ENCODE measurements at places on chromosomes 3 and 15. TPM values are rescaled to one million over a fixed set of nuclear protein-coding genes. Genes with fewer than 3 reads are reported as not detected.

DNA sequence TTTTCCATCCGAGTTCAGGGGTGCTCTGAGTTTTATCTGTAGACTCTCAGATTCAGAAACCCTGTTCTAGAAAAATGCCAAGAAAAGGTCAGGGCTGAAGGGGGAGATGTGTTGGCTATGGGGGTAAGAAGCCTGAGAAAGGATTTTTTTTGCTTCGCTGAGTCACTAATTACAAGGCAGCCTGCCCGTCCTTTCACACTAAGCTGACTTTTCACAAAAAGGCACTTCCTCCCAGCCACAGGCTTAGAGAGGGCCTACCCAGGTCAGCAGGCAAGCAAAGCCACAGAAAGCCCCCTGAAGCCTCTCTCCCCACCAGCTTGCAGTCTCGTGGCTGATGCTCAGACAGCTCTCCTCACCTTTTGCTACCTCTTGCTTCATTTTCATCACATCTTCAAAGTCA lies 192.6 kb upstream of the PRICKLE2 start:
- DNase-seq, result no peak
- peaks cover 24% of the 10 kb centered on the region for H3K4me1 ChIP-seq
- H3K36me3 ChIP-seq, result no peaks in the 10 kb centered on the region
- H3K4me3 ChIP-seq, result no peak overlapping the region

GRCh38 chr3:71912839-71913495 lies 128.0 kb upstream of the PROK2 start:
- no peaks in the 10 kb centered on the region for H3K36me3 ChIP-seq
- no peaks in the 10 kb centered on the region for H3K27me3 ChIP-seq
- H3K4me3 ChIP-seq, result no peak overlapping the region
- no peak for DNase-seq

DNA sequence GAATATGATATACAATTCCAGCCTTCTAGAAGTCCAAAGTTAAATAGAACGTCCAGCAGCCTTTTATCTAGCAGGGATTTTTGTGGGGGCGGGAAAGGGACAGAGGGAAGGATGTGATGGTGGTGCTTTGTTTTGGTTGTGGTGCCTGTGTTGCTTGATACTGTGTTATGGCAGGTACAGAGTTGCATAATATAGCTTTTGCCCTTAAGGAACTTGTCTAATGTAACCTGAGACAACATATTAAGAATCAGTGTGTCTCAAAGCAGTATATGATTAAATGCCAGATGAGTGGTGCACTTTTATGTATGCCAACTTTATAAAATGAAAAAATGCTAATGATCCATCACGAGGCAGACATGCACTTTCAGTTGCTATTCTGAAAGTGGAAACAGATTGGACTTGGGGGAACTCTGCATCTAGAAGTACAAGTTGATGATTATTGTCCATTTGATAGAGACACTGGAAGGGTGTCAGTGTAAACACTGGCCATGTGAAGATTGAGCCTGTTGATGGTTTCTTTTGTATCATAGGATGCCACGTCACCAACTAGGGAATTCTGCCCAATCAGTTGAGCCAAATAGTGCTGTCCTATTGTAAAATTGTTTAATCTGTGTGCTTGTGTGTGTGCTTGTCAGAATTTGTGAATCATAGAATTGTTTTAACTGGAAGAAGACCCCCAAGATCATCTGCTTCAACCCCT lies 23.0 kb downstream of the NEO1 start:
- no peaks in the 10 kb centered on the region for H3K27me3 ChIP-seq
- peaks cover 9% of the 10 kb centered on the region for H3K4me1 ChIP-seq
- no peaks in the 10 kb centered on the region for H3K36me3 ChIP-seq
- no peak overlapping the region for H3K4me3 ChIP-seq
- DNase-seq, result no peak

- H3K4me1 ChIP-seq, result no peaks in the 10 kb centered on the region
- no peak for DNase-seq
- no peaks in the 10 kb centered on the region for H3K36me3 ChIP-seq
- H3K27me3 ChIP-seq, result peaks cover 35% of the 10 kb centered on the region
These were observed 27.3 kb downstream of the ENTPD3 start for GRCh38 chr3:40414270-40414669.

DNA sequence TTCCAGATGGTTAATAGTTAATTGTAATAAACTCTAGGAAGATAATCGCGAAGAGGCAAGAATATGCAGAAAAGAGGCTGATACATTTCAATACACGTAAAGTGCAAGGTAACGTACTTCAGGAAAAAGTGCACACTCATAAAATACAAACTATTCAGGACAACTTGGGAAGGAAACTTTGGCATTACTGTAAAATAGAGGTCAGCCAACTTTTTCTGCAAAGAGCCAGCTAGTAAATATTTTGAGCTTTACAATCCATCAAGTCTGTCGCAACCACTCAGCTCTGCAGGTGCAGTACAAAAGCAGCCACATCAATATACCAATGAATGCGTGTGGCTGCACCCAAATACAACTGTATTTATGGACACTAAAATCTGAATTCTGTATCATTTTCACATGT lies 51.6 kb upstream of the THUMPD3 start:
- no peaks in the 10 kb centered on the region for H3K36me3 ChIP-seq
- peaks cover 33% of the 10 kb centered on the region for H3K4me1 ChIP-seq
- no peak for DNase-seq
- H3K4me3 ChIP-seq, result no peak overlapping the region
- H3K27me3 ChIP-seq, result no peaks in the 10 kb centered on the region

DNA sequence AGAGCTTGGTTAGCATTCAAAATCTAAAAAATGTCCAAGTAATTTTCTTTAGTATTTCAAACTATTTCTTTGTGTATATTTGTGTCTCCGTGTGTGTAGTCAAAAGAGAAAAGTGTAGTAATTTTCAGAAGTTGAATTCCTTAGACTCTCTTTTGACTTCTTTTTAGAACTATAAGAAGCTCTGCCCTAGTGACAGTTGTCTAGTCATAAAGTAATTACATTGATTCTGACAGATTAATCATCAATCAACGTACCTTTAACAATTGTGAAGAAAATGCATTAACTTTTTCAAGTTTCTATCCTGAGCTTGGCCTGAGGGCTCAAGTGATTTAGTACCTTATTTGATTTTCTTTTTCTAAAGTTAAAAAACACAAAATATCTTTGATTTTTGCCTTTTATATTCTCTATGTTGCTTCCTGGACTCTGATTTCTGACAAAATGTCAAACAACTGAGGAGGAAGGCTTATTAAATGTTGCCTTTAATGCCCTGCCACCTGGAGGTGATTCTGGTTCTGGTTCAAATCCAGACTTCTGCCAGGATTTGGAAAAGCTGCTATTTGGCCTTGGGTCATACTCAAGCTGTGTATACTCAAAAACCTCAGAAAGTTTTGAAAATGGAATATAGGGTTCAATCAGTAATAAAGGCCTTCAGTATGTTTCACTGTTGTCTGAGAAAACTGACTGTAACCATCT lies 653.6 kb downstream of the NSUN3 start:
- H3K4me3 ChIP-seq, result no peak overlapping the region
- H3K36me3 ChIP-seq, result no peaks in the 10 kb centered on the region
- H3K4me1 ChIP-seq, result no peaks in the 10 kb centered on the region
- H3K27ac ChIP-seq, result no peak overlapping the region
- DNase-seq, result no peak

LRRC34 gene
- 5.3 TPM for total RNA-seq

LRRC31 gene
- total RNA-seq, result not detected

DPH6 gene
- 20.6 TPM for total RNA-seq

Measured in mesothelial cell of epicardium (in vitro differentiated cells).